ENCODE measurements at places on chromosomes 3 and 15. TPM values are rescaled to one million over a fixed set of nuclear protein-coding genes. Genes with fewer than 3 reads are reported as not detected.
A peak's percentile ranks its signal among the peaks of the same experiment; 100 is the strongest.

GRCh38 chr3:123799544-123800361 lies 84.4 kb downstream of the MYLK start:
- DNase-seq: peak; percentile 30

- peak; percentile 1 for DNase-seq
These were observed 85.9 kb downstream of the AQR start for GRCh38 chr15:34883633-34884032.

AADACL2 gene
- not detected for total RNA-seq

SELENOS gene
- 82.7 TPM for total RNA-seq

TGM4 gene
- 0.14 TPM for total RNA-seq
